Esophagus squamous epithelium (tissue), 5 donors: ENCODE measurements at places on chromosomes 5 and 9.

DNA sequence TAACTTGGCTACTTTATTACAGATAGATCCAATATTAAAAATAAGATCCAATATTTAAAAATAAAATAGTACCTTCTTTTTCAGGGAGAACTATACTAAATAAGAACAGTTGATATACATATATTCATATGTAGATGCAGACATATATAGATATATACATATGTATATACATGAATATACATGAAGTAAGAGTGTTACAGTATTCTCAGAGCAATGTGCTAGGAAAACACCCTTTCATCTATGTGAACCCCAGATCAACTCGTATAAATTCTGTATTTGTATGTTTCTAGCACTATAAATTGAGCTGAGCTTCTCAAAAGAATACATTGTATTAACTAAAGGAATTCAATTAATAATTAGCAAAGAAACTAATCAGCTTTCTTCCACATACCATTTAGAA, 287.6 kb downstream of the PDE4D start:
- no peak for DNase-seq

DNA sequence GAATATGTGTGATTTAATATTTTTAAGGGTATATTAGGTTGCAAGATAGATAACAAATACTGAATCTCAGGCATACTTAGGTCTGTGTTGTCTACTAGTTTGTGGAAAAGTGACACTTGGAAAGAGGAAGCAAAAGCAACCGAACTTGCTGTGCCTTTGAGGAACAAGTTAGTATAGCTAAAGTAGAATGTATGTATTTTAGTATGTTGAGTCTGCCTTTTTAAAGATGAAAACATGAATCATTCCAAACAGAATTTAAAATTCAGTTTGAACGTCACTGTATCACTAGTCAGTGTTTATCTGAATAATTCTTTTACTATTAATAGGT, 12.9 kb downstream of the TLE4 start:
- DNase-seq, result no peak

DNA sequence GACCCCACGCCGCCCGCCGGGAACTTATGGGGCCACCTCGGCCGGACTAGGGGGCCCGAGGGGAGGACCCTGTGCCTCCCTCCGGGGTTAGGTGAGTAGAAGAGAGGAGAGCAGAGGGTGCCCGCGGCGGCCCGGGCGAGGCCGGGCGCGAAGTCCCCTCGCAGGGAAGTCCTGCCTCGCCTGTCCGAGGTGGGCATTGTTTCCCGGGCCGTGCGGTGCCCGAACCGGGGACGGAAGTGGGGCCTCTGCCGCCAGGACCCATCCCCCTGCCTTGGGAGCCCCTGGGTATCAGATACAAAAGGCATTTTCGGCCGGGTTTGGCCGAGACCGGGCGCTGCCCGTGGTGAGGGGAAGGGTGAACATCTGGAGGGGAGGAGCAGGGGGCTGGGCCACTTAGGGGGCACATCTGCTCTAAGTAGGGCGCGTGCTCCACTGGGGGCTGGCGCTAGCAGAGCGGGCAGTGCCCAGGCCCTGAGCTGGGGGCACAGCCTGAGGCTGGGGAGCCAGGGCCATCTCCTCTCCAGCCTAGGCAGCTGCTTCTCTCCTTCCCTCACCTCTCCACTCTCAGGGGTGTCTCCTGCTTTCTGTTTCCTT, 48.2 kb downstream of the DAB2IP start:
- no peak for DNase-seq

DNA sequence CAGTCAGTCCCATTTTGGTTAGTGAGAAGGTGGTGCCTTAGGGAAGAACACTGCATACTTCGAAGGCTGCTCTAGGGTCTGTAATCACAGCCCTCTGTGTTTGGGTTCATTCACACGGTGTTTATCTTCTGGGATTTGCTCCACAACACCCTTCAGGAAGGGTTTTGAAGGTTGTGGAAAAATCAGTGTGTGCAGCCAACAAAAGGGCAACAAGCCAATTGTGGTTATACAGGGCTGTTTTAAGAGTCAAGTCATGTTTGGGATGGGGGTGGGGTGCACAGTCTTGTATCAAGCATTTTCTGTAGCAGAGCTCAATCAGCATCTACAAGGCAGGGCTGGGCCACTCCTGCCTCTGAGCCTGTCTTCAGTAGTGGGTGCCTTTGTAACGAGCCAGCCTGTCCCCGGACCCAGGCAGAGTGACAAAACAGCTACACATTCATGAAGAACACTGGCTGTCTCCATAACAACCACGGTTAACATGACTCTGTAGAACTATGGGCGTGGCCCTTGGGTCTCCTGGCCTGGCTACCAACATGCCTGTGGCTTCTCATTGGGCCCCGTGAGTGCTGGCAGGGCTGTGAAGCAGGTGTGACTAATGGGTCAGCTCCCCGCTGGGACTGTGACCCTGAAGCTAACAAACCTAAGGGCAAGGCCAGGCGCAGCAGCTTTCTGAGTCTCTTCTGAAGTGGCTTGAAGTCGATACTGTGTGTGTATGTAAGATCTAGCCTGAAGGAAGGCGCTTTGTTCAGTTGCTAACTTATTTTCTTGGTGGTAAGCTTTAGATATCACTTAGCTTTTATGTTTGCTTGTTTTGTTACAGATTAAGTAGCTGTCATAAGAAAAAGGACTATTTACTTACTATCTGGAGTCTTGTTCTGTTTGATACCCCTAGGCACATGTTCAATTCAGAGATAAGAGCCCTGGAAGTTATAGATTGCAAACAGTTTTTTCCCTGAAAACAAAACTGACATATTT, 27.9 kb upstream of the GOLM1 start:
- no peak for DNase-seq

- no peak for DNase-seq
These were observed 75.1 kb downstream of the FGF18 start for GRCh38 chr5:171494452-171495121.

GRCh38 chr5:140214831-140215230, 39.8 kb downstream of the CYSTM1 start:
- DNase-seq, result no peak

GRCh38 chr5:132667761-132668705, 5.8 kb upstream of the IL4 start:
- no peak for DNase-seq

- DNase-seq, result no peak
These were observed 92.2 kb upstream of the ADAMTS19 start for GRCh38 chr5:129367883-129368282.

- no peak for DNase-seq
These were observed 12.3 kb upstream of the QRFP start for GRCh38 chr9:130908878-130909355.

GRCh38 chr9:83188277-83188676, 125.3 kb upstream of the RASEF start:
- no peak for DNase-seq

DNA sequence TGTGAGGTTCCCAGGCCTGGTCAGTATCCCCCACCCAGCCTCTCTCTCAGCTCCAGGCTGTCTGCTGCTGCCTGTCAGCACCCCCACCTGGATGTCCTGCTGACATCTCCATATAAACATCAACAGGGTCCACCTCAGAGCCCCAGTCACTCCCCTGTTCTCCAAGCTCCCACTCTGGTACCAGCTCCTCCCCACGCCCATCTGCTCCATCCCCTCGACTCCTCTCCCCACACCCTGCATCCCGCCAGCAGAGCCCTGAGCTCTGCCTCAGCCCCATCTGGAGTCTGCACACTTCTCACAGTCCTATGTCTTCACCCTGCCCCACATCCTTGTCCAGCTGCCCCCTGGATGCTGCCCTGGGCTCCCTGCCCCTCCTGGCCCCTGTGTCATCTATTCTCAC, 67.7 kb upstream of the LRRTM2 start:
- DNase-seq, result no peak

DNA sequence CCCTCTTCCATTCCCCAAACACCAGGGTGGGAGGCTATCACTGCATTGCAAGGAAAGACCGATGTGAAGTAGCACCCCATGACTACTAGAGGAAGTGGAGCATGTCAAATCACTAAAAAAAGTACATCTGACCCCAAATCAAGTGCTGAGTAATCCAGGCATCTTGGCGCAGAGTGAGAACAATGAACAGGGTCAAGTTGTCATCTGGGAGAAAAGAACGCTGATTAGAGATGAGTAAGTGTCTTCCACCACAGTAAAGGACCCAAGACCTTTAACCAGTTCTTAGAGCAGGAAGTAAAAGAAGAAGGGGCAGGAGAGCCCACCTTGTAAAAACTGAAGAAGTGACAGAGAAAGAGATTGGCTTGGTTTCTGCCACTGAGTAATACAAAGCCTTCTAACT, 75.0 kb upstream of the RAD23B start:
- no peak for DNase-seq

DNA sequence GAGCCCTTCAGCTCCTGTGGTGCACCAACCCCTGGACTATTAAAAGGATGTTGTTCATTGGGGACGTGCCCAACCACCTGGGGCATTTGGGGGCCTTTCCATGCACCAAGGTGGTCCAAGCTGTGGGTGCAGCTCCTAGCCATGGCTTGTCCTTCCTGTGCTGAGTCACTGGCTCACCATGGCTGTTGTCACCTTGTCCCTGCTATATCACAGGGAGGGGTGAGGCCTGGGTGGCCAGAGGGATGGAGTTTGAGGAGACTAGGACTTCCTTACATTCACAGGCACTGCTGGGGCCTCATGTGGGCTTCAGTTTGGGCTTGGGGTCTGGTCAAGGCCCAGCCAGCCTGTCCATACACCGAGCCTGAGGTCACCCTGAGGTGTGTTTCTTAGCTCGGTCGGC, 45.5 kb downstream of the PHF2 start:
- no peak for DNase-seq

- no peak for DNase-seq
These were observed 34.8 kb downstream of the SLC6A18 start for GRCh38 chr5:1259806-1260480.

DNA sequence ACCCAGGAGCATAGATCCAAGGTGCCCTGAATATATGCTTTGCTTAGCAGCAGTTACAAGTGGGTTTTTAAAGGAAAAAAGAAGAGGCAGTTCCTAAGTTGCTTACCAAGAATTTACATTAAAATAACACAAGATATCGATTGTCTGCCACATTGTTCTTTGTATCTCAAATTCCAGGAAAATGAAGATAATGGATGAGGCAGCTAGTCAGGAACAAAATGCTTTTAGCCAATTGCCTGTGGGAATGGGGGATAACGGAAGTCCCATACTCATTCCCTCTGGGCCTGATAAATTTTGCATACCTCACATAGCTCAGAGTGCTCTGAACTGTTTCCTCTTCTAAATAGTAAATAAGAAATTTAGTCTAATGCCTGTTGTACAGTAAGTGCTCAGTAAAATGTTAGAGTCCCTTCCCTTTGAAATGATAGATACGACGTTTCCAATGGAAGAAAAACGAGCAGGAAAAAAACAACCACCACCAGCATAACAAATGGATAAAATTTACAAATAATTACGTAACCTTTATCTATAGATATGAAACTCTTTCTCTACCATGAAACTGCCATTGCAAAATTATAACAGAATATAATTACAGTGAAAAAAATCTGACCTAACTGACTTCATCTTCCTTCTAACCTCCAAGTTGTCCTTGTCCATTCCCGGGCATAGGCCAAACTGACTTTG, 35.5 kb upstream of the TENT2 start:
- no peak for DNase-seq

DNA sequence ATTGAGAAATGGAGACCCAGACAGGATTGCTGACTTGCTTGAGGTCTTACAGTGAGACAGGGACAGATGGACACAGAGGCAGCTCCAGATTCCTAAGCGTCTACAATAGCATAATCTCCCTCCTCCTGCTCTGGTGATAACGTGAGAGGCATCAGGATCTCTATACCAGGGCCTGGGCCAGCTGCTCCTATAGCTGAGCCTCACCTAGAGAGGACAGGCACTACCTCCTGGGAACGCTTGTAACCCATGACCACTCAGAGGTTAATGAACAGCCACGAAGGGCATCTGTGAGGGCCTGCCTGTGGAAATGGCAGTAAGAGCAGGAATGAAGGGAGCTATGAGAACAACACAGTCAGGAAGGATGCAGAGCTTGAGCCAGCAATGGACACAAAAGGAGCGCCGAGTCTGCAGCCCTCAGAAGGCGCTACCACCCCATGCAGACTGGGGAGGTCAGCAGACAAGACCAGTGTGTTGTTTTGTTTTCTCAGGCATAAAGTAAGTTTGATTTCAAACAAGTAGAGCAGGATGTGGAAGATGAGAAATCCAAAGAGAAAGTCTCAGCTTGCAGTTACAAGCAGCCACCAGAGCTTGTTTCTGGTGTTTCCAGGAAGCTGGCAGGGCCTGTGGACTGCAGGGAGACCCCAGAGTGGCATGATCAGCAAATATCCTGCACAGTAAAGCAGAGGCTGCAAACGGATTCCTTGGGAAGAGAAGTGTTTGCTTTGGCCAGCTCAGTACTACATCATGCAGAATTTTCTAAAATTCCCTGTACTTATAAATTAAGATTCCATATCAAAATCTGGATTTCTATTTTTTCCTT, 17.4 kb downstream of the ANKS6 start:
- DNase-seq, result no peak

GRCh38 chr9:113417370-113417769, 6.8 kb downstream of the C9orf43 start:
- DNase-seq, result no peak

DNA sequence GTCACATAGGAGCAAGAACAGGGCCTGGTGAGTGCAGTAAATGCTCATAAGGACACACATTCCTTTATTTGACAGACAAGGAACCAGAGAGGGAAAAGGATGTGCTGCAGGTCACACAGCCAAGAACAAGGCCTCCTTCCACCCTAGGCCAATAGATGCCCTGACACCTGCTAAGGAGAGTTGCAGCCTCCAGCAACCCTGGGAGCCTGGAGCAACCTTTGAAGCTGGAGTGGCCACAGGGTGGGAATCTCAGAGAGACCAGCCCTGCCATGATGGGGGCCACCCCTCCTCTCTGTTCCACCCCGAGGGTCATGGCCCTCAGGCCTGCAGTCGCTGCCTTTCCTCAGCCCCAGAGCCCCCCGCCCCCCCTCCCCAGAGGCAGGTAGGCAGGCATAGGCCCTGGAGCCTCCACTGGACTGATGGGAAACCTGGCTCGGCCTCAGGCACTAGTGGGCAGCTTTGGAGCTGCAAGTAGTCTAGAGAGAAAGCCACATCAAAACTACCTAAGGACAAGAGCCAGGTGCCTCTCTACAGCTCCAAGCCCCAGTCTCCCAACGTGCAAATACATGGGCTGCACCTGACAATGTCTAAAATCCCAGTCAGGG, 116.1 kb upstream of the SPOCK1 start:
- DNase-seq, result no peak

DNA sequence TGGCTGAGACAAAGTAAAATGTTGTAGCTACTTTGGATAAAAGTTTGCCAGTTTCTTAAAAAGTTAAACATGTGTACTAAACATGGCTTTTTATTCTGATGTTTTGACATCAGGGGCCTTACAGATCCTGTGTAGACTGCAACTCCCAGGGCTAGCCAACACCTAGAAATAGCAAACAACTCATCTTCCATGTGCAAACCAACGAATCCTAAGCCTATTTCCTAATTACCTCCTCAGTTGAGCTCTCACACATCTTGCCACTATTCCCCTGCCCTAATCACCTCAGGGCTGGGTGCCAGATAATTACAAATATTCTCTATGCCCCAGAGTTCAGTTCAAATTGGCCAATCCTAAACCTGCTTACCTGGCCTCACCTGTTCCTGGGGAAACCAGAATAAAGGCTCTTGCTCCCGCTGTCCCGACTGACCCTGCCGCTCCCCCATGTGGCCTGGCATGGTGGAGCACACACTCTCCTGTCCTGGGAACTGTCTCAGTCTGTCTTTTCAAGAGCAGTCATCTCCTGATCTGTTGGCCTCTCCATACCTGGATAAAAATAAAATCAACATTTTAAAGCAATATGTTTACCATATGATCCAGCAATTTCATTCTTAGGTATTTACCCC, 37.1 kb upstream of the FAM169A start:
- DNase-seq, result no peak
